H4 (cell line): ENCODE measurements at places on chromosomes 3 and 15.

DNA sequence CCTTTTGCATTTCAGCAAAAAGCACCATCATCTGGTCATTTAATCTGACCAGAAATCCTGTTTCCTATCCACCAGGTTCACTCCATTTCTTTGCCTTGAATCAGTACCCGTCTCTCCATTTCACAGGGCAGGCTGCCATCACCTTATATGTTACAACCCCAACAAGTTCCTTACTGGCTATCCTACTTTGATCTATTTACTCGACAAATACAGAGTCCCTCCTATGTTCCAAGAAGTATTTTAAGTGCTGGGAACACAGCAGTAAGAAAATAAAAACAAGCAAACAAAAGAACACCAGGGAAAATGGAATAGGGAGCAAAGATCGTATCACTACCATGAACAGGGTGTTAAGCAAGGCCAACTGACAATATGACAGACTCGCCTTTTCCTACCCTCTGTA is 295.2 kb upstream of the WNT5A start:
- no peak for DNase-seq

DNA sequence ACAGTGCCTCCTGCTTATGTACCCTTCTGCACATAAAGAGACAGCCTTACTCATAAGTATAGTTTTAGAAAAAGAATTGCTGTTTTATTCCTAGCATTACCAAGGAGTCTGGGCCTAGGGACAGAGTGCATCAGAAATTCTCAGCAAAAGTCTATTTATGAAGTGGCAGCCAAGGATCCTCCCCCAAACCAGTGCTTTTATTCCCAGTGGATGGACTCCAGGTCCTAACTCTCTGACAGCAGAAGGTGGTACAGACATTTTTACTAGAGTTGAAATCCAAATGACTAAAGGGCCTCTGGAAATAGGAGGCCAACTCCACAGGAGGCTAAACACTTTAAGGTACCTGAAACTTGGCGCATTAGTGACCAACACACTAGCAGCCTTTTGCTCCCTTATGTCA is 407.2 kb upstream of the TPRG1 start:
- DNase-seq, result no peak

- DNase-seq, result no peak
These were observed 46.0 kb upstream of the RASGRF1 start for GRCh38 chr15:79136434-79137046.

GRCh38 chr3:13796701-13797460 is 83.0 kb downstream of the WNT7A start:
- DNase-seq, result no peak

DNA sequence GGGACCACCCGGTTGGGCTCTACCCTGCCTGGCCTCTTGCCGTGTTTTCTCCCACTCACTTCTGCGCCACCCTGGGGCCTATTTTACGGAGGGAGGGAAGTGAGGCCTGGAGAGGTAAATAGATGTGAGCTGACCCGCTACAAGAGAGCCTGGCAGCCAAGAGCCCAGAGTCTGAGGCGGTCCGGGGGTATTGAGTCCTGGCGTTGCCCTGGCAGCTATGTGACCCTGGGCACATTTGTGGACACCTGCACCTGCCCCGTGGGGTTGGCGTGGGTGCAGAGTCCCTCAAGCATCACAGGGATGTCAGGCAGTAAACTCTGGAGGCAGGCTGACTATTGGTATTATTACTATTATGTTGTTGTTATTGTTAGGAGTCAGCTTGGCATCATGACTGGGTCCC is 85.7 kb downstream of the FBLN2 start:
- DNase-seq, result no peak

GRCh38 chr3:112829046-112829445 is 17.6 kb downstream of the CD200R1L start:
- no peak for DNase-seq

GRCh38 chr15:62474771-62475124 is 309.7 kb upstream of the C2CD4B start:
- DNase-seq, result no peak

- DNase-seq, result no peak
These were observed 127.7 kb upstream of the SAMMSON start for GRCh38 chr3:69871868-69872267.

DNA sequence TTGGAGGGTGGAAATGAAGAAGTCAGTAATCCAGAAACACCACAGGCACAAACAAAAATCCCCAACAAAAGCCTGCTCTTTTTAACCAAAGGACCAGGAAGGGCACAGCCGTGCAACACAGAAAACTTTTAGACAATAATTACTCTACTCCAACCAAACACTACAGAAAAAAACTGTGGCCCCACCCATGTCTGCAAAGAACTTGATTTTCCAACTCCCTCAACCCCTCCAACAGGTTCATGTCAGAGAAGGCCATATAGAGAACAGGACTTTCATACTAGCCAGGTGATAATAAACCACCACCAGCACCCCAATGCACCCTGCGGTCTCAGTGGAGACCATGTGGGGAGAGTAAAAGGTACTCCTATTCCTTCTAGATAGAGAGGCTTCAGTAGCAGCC is 16.8 kb downstream of the PHC3 start:
- DNase-seq, result no peak

DNA sequence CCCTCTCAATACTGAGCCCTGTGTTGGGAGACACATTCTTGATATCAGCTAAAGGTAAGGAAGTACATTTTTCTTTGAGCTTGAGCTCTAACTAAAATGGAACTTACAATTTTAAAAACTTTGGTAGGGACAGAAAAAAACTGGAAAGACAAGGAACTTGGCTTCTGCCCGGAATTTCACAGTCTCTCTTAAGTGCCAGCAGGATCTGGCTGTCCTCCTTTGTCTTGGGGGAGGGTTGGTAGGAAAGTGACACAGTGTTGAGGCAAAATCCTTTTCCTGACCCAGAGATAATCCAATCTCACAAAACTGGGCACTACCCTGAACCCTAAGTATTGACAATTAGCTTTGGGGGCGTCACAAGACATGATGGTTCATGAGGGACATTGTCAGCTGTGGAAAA is 45.3 kb downstream of the ZPLD1 start:
- no peak for DNase-seq

- peak; percentile 7 for DNase-seq
These were observed 94.7 kb upstream of the TUSC7 start for GRCh38 chr3:116614795-116615362.

- no peak for DNase-seq
These were observed 44.2 kb downstream of the ACAD9 start for GRCh38 chr3:128923576-128923975.

DNA sequence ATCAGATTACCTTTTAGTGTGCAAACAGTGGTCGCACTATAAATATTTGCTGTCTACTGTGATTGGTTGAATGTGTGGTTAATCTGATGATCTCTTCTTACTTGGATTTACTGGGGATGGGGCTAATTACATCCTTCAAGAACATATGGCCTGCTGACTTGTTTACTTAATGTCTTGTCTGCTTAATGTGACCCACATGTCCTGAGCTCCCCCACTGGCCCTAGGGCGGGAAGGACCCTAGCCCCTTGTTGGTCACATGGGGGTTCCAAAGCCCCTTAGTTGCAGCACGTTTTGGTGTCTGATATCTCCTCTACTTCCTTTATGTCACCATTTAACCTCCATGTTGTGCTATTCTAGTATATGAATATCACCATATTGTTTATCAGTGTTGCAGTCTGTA is 17.8 kb upstream of the P2RY12 start:
- DNase-seq, result no peak

DNA sequence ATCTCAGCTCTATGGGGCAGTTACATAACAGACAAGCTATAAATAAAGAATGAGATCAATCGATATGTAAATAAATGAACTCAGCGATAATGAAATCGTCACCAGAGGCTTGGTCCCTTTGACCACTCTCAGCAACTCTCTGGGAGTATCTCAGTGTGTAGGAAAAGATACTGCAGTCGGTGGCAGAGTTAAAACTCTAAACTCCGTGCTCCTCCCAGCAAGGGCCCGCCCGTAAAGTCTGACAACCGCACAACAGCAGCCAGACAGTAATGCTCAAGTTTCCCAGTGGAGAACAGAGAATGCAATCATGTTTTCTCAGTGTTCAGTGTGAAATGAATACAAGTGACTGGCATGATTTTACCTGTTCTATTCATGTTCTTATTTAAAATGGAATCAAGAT is 28.3 kb upstream of the IGF1R start:
- no peak for DNase-seq

GRCh38 chr3:45309876-45310275 is 78.5 kb upstream of the LARS2 start:
- no peak for DNase-seq

GRCh38 chr3:160607826-160608225 is 42.5 kb upstream of the KPNA4 start:
- DNase-seq, result no peak

GRCh38 chr3:23776352-23776891 is 29.3 kb upstream of the UBE2E1 start:
- DNase-seq, result peak; percentile 19

GRCh38 chr15:99994849-99995248 is 261.6 kb upstream of the LYSMD4 start:
- DNase-seq, result no peak

- DNase-seq, result peak; percentile 46
These were observed 1.0 kb upstream of the IGF2BP2 start for GRCh38 chr3:185825639-185826481.

DNA sequence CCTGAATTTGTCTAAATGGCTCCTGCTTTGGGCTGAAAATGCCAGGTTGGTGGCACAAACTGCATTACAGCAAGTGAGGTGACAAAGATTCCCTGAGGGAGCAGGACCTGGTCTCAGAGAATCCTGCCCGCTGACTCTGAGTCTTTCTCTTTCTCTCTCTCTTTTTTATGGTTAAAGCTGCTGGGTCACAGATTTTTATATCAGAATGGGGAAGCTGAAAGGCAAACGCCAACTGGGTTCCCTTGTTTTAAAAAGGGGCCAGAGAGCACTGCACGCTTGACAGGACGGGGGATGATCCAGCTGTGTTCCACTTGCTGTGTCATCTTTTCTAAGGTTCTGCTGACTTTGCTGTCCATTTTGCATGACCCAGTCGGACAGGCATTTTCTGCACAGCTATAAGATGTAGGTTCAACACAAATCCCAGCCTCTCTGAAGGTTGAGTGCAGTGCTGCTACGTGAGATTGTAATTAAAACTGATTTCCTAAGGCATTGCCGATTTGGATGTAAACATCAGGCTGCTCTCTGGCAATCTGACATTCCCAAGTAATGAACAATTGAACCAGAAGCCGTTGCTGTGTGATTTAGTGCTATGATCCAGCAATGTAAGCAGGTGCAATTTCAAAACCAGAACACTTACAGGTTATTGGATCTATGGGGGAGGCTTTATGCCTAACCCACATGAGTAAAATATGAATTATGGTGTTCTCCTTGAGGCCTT is 25.8 kb downstream of the ARHGEF3 start:
- DNase-seq, result no peak

DNA sequence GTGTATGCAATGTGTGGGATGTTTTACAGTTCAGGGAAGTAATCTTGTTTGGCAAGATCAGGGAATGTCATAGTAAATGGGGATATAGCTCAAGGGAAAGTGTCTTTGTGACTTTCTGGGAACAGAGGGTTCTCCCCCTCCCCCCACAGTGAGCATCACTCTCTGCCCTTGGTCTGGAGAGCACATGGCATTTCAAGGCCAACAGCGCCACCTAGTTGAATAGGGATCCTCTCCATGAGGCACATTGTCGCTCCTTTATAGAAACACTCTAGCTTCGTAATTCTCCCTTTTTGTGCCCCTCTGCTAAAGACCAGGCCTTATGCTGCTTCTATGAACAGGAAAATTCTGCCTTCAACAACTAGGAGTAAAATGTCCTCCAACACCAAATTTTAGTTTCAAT is 37.1 kb upstream of the ARNT2 start:
- no peak for DNase-seq

- DNase-seq, result no peak
These were observed 1.3 kb downstream of the ADAM10 start for GRCh38 chr15:58748040-58748851.

DNA sequence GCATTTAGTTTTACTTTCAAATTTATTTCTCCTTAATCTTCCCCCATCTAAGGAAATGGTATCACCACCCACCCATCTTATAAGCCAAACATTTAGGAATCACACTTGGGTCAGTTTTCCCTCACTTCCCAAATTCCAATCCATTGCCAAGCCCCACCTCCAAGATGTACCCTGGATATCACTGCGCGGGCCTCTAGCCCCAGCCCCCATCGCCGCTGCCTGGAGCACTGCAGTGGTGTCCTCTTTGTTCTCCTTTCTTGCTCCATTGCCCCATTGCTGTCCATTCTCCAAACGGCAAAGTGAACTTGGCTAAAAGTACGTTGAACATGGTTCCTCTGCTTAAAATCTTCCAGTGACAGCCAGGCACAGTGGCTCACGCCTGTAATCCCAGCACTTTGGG is 267.8 kb downstream of the SHOX2 start:
- DNase-seq, result no peak

- no peak for DNase-seq
These were observed 19.4 kb upstream of the ATP8B4 start for GRCh38 chr15:50138391-50138790.

DNA sequence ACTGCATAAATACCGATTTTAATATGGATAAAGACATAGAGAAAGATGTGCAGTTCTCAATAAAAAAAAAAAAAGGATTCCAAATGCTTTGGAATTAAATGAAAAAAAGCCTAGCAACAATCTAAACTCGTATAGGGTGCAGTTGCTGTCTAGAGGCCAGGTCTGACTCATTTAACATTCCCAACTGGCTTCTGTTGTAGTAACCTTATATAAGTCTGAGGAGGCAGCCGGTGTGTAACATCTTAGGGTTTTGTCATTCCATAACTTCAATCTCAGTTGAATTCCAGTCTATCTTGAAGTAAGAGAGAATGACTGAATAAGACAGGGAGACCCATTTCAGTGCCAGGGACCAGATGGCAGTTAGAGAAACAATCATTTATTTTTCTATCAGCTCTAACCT is 6.5 kb downstream of the PDCD10 start:
- DNase-seq, result no peak

DNA sequence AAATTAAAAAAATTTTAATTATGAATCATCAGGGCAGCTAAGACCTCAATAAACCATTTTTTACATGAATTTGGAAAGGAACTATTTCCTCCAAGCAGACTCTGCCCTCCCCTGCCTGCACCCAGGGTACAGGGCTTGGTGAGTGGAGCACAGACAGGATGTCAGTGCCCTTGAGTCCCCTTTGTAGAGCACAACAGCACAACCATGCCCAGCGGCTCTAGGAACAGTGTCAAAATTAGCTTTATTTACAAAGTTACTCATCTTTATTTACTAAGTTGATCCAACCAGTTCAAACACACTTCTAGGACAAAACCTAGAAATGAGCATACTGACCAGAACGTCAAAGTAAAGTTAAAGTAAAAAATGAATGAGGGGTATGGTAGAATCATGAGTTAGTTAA is 90.6 kb upstream of the TSC22D2 start:
- no peak for DNase-seq

- no peak for DNase-seq
These were observed 557.6 kb upstream of the ADAMTS9 start for GRCh38 chr3:65245133-65246063.

DNA sequence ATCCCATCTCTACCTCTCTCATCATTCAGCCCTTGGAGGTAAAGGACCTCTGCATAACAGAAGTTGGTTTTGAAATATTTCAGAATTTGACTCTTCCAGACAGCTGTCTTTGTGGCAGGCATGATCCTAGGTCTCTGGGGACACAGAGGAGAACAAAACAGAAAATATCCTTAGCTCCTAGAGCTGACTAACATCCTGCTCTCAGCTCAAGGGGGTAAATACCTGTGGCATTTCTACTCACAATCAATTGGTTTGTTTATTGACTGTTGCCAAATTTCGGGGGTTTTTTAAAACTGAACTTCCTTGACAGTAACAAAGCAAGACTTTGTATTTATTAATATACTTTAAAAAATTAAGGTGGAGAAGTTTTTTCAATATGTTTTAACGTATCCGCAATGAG is 78.8 kb downstream of the EOMES start:
- no peak for DNase-seq

GRCh38 chr3:152040319-152040718 is 166.9 kb downstream of the SUCNR1 start:
- no peak for DNase-seq
